Epithelial cell of esophagus (primary cell): ENCODE measurements at places on chromosomes 2 and 18.
A peak's percentile ranks its signal among the peaks of the same experiment; 100 is the strongest.

GRCh38 chr2:199040522-199040921 lies 417.2 kb downstream of the SATB2 start:
- no peak for DNase-seq

GRCh38 chr18:42310956-42311355 lies 355.9 kb downstream of the PIK3C3 start:
- peak; percentile 82 for DNase-seq

GRCh38 chr18:22813648-22814328 lies 119.3 kb upstream of the RBBP8 start:
- DNase-seq = peak; percentile 72

DNA sequence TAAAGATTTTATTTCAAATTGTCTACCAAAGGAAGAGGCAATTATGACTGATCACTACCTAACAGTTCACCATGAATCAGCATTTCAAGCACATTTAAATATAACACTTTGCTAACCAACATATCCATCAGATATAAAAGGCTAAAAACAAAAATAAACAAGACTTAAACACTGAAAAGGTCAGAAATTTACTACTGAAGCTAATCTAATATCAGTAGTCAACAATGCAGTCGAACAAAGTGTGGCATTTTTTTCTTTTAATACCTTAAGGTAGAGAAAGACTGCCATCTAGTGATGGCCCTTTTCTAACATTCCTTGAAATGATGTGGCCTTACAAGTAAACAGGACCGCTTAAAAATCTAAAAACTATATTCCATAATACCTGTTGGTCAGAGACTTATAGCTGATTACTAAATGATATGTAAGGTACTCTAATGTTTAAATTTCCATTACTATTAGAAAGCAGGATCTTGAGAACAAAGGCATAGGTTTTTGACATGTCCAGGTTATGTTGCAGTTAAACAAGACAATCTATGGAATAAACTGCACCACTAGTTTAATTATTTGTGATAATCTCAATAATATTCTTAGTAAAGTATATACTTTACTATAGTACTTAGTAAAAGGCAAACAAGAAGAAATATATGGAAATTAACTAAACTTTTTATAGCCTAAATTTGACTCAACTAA lies 80.0 kb downstream of the EXOC6B start:
- peak; percentile 71 for DNase-seq
